ENCODE measurements at places on chromosomes 7 and 10.

- no peak for DNase-seq
Measured at GRCh38 chr7:45980973-45981372, 59.9 kb upstream of the IGFBP3 start.

DNA sequence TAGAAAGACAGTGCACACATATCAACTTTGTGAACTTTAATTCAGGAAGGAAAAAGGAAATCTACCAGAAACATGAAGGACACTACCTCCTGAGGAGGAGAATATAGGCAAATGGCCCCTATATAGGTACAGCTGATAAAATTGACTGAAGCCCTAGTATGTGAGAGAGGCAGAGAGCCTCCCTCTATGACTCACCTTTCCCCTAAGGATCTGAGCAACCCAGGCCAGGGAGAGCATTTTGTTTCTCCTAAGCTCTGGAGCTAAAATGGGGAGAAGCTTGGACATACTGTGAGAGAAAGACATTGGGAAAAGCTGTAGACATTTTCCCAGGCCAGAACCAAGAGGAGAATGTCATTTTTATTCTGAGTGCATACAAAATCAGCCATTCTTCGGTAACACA is 303.5 kb downstream of the AHR start:
- no peak for DNase-seq

- DNase-seq: peak; percentile 46
Measured at GRCh38 chr7:128398016-128398840, 11.6 kb downstream of the IMPDH1 start.

- DNase-seq: no peak
Measured at GRCh38 chr10:16745061-16745460, 72.2 kb downstream of the RSU1 start.

- no peak for DNase-seq
Measured at GRCh38 chr10:131870411-131870810, 30.4 kb upstream of the PPP2R2D start.

DNA sequence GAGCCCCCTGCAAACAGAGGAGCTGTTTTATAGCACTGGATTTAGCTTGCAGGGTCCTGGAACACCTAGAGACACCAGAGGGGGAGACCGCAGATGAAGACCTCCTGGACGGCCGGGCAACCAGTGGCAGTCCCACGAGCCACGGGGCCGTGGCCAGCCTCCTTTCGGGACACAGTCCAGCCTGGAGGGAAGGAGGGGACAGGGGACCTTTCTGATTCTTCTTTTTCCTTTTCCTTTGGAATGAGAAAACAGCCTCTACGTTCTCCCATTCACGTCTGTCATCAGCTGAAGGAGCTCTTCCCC is 35.4 kb upstream of the FAM20C start:
- DNase-seq: no peak

GRCh38 chr7:16178092-16178491 is 243.2 kb downstream of the CRPPA start:
- DNase-seq: peak; percentile 29

Measured in muscle of leg (tissue), 16 donors.